SJSA1 (cell line): ENCODE measurements at places on chromosomes 1 and 21.
A peak's percentile ranks its signal among the peaks of the same experiment; 100 is the strongest.

DNA sequence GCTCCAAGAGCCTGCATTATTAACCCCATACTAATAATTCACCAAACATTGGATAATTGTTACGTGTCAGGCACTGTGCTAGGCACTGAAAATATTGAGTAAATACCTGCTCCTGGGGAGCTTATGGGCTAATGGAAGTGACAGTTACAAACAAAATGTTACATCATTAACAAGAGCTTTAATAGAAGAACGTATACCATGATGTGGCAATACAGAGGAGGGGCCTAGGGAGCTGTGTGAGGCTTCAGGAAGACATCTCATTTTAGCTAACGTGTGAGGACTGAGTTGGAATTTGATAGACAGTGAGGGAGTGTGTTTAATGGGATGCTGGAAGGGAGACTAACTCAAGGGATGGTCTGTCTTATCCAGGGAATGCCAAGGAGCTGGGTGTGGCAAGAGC, 16.5 kb upstream of the TSPAN2 start:
- DNase-seq: no peak

- no peak for DNase-seq
Measured at GRCh38 chr1:168360151-168361021, 79.7 kb downstream of the TBX19 start.

DNA sequence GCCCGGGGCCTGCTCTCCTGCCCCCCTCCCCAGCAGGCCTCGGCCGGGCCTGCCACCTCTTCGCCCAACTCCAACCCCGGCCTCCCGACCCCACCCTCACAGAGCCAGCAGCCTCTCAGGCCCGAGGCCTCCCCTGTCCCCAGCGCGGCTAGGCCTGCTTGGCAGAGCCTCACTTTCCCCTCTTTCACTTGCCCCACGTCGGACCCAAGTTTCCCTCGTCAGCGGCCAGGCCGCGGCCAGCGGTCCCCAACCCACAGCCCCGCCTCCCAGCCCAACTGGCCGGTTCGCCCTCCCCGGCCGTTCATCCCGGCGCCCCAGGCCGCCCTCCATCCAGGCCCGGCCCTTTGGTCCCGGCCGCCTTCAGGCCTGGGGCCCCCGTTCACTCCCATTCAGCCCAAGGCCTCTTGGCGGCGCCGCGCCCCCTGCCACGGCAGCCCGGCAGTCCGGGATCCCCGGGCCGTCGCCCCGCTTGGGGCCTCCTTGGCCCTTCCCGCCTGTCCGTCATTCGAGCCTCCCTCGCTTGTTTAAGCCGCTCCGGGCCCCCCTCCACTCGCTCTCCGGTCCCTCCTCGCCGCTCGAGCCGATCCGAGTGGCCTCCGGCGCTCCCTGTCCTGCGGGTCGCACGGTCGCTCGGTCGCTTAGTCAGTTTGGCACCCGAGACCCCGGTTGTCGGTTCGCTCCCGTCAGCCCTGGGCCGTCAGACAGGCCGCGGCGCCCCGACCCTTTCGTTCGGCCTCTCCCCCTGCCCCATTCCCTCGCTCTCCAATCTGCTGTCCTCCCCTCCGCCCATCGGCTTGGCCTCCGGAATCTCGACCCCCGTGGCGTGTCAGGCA, 1.4 kb downstream of the LRRC41 start:
- peak; percentile 65 for DNase-seq

DNA sequence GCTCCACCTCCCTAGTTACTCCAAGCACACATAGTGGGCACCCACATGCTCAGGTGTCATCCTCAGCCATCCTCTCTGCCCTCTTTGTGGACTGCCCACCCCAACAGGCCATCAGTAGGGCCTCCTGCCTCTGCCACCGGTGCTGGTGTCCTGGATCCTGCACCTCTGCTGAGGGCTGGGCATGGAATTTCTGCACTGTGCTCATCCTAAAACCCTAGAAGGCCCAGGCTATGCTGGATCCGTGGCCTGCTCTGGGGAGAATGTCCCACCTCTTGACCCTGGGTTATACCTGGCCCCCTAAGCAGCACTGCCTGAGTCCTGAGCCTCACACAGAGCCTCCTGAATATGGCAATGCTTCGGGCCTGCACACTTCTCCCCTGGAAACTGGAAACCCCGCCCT, 318.3 kb downstream of the MATN1 start:
- DNase-seq: no peak

- no peak for DNase-seq
Measured at GRCh38 chr21:35026617-35027562, 22.2 kb downstream of the RUNX1 start.

DNA sequence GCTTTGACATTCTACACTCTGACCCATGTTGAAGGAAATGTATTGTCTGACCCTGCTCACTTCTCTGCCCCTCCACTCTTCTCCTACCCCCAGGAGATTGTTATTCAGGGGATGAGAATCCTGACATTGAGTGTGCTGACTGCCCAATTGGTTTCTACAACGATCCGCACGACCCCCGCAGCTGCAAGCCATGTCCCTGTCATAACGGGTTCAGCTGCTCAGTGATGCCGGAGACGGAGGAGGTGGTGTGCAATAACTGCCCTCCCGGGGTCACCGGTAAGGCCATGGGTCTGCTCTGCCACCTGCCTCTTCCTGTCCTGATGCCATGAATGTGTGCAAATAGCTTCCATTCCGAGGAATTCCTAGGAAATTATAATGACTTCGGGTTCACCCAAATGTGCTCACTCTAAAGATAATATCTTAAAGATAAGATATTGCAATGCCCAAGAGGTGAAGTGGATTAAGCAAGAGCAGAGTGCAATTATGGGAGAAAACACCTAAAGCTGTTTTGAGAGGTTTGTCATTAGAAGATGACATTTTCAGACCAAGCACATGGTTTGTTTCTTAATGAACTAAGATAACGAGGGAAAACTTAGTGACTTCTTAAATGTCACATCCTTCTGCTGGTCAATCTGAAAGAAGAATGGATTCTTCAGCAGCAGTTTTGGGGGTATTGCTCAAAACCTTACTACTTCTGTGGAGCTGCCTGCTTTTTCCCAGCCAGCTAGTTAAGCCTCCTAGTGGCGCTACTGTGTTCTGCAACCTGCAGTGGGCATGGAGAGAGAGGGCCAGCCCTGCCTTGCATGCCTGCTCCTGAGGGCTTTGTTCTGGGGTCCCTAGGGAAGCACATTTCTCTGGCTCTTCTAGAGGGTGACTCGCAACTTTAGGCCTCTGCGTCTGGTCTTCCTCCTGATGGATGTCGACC, 41.6 kb downstream of the LAMC2 start:
- DNase-seq: peak; percentile 64

- no peak for DNase-seq
Measured at GRCh38 chr21:41338455-41338854, 21.9 kb downstream of the FAM3B start.

GRCh38 chr1:211647711-211648121, 27.7 kb downstream of the NEK2 start:
- DNase-seq: no peak

DNA sequence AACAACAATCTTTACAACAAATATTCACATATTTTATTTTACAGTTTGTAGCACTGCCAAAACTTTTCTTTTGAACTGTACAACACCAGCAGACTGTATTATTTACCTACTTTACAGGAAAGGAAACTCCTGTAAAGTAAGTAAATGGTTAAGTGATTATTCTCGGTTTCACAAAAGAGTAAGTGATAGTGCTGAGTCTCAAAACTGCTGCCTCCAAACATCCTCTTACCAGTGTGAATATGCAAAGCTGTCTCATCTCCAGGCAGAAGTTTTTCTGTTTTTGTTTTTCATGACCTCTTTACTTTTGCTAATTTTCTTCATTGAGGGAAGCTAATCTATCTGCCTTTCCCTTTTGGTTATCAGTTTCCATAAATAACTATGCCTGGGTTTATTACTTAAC, 286.7 kb downstream of the SRGAP2C start:
- no peak for DNase-seq

GRCh38 chr1:229579059-229579673, 20.7 kb upstream of the ABCB10 start:
- no peak for DNase-seq

- no peak for DNase-seq
Measured at GRCh38 chr21:29625990-29626389, 313.8 kb downstream of the GRIK1 start.

DNA sequence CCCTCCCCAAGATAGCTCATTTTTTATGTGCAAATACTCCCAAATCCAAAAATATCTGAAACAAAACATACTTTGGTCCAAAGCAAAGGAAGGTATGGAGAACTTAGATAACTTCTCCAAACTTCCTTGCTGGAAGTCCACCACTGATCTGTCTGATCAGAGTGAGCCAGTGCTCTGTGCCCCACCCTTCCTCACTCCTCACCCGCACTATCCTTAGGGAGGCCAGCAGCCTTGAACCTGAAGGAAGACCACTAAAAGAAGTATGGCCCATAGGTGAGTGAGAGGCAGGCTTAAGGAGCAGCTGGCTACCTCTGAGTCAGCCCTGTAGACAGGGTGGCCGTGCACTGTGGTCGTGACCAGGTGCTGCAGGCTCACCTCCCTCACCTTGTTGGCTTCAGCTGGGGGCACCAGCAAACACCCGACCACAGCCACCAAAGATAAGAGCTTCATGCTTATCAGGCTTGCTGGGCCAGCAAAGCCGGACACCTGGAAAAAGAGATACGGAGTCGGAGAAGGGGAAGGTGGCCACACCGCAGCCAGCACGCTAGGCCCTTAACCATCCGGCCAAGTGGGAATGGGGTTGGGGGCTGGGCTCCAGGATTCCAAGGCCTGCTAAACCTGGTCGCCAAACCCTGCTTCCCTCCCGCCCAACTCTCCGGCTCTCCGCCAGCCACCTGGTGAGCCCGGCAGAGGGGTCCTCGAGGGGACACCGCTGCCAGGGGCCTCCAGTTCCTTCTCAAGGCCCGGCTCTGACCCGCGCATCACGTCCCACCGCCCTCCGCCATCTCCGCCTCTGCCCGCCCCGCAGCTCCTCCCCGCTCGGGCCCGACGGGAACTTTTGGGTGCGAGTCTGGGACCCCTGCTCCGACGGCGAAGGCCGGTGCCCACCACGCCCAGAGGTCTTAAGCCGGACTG, 543 bp downstream of the TMEM9 start:
- peak; percentile 57 for DNase-seq
